ENCODE measurements at places on chromosomes 3 and 15.

GRCh38 chr3:87732294-87732693 is 326.5 kb downstream of the CGGBP1 start:
- DNase-seq, result no peak

DNA sequence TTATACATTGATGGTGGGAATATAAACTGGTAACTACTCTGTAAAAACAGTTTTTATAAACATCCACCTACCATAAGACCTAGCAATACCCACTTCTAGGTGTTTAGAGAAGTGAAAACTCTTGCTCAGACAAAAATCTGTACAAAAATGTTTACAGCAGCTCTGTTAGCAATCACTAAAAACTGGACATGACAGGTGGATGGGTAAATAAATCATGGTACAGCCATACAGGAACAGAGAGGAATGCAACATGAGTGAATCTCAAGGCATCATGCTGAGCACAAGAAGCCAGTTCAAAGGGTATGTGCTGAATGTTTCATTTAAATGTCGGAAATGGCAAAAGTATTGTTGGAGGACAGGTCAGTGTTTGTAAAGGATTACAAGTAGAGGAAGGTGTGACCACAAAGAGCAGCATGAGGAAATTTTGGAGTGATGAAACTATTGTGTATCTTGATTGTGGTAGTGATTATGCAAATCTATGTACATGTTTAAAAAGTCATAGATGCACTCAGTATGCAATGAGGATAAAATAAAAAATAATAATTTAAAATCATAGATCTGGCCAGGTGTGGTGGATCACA is 2.8 kb upstream of the RNU5A-1 start:
- DNase-seq, result no peak

GRCh38 chr15:51492528-51492927 is 130.0 kb downstream of the DMXL2 start:
- no peak for DNase-seq

DNA sequence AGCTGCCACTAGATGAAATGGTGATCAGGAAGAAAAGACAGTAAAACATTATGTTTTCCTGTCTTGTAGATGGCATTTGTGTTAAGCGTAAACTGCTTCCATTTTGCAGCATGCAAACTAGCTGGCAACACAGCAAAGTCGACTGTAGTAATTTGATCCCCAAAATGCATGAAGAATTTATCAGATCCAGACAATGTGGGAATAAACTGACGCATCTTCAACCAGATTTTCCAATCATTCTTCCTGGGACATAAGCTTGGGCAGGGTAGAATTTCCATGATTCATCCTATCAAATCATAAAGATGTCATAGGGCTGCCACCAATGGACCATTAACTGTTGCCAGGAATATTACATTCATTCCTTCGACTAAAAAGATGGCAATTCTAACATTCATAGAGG is 260.3 kb downstream of the ERC2 start:
- no peak for DNase-seq

GRCh38 chr15:49152552-49153312 is 2.7 kb downstream of the COPS2 start:
- no peak for DNase-seq

GRCh38 chr3:13379201-13379830 is 40.8 kb downstream of the NUP210 start:
- no peak for DNase-seq

DNA sequence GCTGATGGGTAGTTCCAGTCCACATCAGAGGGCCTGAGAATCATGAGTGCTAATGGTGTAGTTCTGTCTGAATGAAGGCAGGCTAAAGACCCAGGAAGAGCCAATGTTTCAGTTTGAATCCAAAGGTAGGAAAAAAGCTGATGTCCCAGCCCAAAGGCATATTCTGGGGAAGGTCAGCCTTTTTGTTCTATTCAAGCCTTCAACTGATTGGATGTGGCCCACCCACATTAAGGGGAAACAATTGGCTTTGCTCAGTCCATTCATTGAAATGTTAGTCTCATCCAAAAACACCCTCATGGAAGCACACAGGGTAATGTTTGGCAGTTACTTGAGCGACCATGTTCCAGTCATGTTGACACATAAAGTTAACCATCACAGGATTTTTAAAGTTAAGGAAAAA is 25.9 kb downstream of the EPHB1 start:
- DNase-seq, result no peak

GRCh38 chr15:33678176-33678575 is 290.1 kb upstream of the CHRM5 start:
- DNase-seq, result no peak

DNA sequence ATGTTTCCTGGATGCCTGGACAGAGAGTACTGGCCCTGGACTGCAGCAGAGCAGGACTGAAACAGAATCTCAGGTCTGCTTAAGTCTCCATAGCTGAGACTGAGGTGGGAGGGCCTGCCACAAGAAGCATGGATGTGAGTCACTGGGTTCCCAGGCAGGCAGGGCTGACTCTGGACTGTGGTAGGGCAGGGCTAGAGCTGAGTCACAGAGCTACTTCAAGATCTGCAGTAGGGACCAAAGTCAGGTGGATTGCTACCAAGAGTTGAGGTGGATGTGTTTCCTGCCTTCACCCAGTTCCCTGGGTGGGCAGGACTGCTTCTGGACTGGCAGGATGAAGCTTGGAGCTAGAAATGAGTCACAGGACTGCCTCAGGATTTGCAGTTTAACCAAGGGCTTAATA is 282.9 kb downstream of the AGBL1 start:
- DNase-seq, result no peak

DNA sequence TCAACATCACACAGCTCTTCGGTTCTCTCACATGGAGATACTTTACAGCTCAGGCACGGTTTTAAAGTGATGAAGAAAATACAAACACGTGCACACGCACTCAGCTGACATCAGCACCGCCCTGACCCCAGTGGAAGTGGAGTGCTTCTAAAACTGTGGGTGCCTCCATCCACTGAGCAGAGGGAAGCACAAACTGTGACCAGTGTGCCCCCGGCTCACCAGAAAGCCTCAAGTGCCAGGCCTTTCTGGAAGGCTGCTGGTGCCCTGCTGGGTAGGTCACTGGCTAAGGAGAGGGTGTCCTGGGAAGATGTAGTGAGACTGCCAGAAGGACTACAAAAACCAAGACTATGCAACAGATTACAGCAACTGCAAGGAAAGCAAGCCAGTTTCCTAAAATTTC is 78.5 kb downstream of the OCA2 start:
- no peak for DNase-seq

DNA sequence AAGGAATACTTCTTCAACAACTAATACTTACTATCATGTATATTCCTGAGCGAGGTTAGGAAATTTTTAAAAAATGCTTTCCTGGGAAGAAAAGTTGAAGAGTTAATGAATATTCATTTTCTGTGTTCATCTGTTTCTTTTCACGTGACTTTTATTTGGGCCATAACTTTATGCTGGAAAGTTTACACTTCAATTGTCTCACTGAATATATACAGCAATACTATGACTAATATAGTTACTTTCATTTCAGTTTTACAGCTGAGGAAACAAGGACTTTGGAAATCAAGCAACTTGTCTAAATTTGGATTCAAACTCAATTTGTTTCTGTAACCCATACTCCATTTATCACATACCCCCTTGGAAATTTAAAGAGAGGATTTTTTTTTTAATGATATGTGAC is 894.2 kb downstream of the ROBO1 start:
- DNase-seq, result no peak

GRCh38 chr3:192237992-192238608 is 489.2 kb downstream of the FGF12 start:
- DNase-seq, result no peak

DNA sequence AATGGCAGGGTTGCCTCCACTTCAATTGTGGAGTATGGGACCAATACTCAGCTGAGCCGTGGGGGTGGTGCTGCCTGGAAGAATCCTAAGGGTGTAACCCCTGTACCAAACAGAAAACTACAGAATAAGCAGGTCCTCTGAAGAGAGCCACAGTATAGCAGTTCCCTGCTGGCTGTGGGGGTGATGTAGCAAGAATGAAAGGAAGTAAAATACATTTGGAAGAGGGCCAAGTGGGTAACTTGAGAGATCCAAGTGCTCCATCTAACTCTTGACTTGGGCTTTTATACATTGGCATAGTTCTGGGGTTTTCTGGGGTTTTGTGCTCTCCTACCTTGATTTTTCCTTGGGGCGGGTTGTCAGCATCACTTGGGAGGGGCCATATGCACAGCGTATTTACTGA is 341.4 kb downstream of the OTOL1 start:
- DNase-seq, result no peak

DNA sequence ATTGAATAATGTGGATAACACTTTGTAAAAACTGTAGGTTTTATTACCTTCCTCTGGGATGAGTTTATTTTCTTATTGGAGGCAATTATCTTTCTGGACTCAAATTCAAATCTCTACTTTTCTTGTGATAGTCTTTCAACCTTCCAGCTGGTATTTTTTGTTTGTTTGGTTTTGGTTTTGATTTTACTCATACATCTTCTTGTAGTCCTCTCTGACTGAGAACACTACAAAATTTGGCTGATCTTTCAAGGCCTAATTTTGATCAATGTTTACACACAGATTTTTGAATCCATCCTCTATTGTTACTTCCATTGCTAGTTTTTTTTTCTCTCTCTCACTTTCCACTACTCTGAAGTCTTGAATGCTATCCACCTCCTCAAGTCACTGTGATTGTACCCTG is 303.8 kb upstream of the NECTIN3 start:
- no peak for DNase-seq

- DNase-seq, result no peak
These were observed 84.5 kb downstream of the COL6A6 start for GRCh38 chr3:130601442-130601971.

GRCh38 chr15:79474252-79474651 is 42.1 kb downstream of the MINAR1 start:
- no peak for DNase-seq

- no peak for DNase-seq
These were observed 63.1 kb downstream of the TLE3 start for GRCh38 chr15:70034596-70034995.

DNA sequence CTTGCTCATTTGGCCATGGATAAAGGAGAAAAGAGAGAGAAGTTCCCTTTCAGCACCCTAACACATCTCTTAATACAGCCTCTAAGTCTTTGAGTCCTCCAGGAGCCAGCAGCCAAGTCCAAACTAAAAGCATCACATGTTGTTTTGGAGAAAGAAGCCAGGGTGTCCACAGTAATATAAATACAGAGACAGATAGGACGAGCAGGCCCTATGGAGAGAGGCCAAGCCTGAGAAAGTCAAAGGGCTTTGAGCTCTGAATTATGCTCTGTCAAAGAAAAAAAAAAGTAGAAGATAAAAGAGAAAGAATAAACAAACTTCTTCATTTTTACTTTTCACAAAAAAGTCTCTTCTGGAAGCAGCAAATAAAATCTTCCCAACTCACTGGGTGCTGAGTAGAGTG is 92.4 kb upstream of the THBS1 start:
- no peak for DNase-seq

DNA sequence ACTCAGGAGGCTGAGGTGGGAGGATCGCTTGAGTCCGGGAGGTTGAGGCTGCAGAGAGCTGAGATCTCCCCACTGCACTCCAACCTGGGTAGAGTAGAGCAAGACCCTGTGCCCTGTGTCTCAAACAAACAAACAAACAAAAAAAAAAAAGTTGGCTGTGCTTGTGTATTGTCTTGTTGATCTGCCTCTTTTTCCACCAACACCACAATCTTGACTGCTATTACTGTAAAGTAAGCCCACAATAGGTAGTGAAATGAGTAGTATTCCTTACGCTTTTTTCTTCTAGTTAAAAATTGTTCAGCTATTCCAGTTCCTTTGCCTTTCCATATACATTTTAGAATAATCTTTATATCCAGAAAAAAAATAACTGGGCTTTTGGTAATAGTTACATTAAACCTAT is 35.5 kb downstream of the PTH1R start:
- no peak for DNase-seq

GRCh38 chr3:136250903-136251460 is 842 bp downstream of the PCCB start:
- DNase-seq, result peak; percentile 73

DNA sequence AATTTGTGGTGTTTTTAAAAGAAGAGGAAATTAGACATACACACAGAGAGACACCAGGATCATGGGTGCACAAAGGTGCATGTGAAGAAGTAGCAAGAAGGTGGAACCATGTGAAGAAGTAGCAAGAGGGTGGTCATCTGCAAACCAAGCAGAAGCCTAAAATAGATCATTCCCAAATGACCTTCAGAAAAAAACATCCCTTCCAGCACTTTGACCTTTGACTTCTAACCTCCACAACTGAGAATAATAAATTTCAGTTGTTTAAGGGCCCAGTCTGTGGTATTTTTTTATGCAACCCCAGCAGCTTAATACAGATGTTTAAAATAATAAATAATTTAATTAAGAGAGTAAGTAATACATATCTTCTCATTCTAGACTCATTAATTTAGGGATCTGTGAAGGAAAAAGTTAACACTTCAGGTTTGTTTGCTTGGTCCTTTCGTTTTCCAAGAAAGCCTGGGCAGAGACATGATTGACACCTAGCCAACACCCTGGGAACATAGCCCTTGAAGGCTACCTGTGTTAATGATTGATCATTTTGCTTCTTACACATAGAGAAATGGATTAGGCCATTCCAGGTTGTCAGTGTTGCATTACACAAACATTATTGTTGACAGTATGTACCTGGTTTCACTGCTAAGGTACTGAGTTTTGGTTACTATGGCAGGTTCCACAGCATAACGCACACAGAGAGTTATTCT is 1331.2 kb upstream of the GBE1 start:
- DNase-seq, result no peak

GRCh38 chr3:156483961-156484787 is 70.7 kb downstream of the SSR3 start:
- DNase-seq, result no peak

DNA sequence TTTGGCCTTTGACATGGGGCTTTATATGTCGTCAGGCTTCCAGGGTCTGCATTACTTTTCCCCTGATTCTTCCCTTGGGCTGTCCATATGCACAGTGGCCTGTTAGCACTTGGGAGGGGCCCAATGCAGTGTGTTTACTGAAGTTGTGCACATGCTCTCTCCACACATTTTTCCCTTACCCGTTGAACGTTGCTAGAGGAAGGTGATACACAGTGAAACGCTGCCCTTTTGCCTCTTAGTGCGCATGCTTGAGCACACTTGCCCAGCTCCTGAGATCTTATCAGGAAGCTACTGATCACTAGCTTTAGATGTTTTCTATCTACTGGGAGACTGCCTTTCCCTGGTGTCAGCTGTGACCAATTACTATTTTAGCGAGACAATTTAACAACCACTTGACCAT is 1198.0 kb downstream of the ROBO1 start:
- DNase-seq, result no peak

- DNase-seq, result no peak
These were observed 24.0 kb upstream of the USP3 start for GRCh38 chr15:63480441-63480821.

GRCh38 chr3:126261037-126261436 is 80.7 kb upstream of the ALDH1L1 start:
- peak; percentile 79 for DNase-seq
